Heart left ventricle (tissue), 16 donors: ENCODE measurements at places on chromosomes 6 and 20. TPM values are rescaled to one million over a fixed set of nuclear protein-coding genes. Genes with fewer than 3 reads are reported as not detected.

DNA sequence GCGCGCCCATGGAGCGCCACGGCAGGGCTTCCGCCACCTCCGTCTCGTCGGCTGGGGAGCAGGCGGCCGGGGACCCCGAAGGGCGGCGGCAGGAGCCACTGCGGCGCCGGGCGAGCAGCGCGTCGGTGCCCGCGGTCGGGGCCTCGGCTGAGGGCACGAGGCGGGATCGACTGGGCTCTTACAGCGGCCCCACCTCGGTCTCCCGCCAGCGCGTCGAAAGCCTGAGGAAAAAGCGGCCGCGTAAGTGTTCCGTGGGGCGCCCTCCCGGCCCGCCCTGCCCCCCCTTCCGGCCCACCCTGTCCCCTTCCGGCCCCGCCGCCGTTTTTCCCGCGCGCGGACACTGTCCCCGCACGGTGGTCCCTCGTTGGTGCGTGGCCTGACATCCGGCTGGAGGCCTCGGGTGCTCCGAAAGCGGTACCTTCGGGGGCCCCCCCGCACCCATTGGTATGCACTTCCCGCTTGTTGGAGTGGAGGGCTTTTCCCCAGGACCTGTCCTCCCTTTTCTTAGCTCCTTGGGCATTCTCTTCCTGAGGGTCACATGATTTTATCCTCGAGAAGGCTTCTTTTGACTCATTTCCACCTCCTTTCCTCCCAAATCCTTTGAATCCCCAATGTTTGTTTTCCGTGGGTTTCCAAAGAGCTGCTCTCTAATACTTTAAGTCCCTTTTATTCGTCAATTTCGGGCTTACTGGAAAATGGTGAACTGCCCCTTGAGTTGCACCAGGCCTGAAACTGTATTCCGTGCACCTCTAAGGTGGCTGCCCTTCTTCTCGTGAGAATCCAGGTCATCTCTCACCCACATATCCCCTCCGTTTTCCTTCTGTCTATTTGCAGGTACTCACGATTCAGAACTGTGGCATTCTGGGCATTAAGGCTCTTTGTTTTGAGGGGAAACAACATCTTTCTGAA, 556 bp downstream of the PANK2 start:
- DNase-seq: peak; percentile 46

Gene RALGAPA2
- polyA plus RNA-seq: 19.6 TPM

Gene ATP9A
- 4.4 TPM for polyA plus RNA-seq

Gene ZFP57
- polyA plus RNA-seq: 0.06 TPM

GRCh38 chr6:75171986-75172385, 33.9 kb downstream of the COL12A1 start:
- DNase-seq: no peak

Gene APCDD1L
- polyA plus RNA-seq: 0.37 TPM

- no peak for DNase-seq
These were observed 202.9 kb downstream of the GMPR start for GRCh38 chr6:16441262-16441661.

DNA sequence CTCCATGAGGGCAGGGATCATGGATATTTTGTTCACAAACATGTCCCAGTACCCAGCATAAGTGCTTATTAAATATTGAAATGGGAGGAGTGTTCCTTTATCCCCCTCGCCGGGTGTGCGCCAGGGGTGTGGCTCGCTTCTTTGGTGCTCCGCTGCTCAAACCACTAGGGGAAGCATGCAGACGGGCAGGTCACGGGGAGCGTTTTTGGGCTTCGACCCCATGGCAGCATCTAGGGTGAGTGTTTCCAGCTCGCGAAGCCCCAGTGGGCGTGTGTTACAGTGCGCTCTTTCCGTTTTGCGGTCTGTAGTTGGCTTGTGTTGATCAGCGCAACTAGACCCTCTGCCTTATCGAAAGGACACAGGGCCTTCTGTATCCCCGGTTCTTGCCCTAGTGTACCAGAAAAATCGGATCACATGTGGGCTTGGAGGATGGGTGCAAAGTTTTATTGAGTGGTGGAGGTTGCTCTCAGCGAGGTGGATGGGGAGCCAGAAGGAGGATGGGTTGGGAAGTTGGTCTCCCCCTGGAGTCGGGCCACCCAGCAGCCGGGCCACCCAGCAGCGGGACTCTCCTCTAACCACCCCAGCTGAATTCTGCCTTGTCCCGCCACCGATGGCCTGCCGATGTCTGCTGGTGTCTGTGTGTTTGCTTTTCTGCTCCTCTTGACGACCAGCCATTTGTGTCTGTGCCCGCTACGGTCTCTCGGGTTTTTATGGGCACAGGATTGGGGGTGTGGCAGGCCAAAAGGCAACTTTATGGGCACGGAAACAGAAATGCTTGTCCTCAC, 43.2 kb upstream of the OGFRL1 start:
- no peak for DNase-seq

DNA sequence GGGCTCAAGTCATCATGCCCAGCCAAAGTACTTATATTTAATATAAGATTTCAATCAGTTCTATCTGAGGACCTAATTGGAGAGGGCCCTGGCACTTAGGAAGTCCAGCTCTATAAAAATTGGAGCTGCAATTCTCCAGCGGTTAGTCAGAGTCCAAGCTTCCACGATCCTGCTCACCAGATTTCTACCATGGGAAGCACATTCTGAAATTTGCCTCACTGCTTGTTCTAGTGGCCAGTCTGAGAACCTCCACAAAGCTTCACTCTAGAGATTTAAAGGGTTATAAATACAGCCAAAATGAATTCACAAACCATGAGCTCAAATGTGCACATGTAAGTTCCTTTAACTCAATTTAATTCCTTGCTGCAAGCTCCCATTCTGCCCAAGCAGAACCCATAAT, 33.5 kb downstream of the PNLDC1 start:
- no peak for DNase-seq

GRCh38 chr20:63641146-63641791, 12.0 kb downstream of the STMN3 start:
- no peak for DNase-seq

DNA sequence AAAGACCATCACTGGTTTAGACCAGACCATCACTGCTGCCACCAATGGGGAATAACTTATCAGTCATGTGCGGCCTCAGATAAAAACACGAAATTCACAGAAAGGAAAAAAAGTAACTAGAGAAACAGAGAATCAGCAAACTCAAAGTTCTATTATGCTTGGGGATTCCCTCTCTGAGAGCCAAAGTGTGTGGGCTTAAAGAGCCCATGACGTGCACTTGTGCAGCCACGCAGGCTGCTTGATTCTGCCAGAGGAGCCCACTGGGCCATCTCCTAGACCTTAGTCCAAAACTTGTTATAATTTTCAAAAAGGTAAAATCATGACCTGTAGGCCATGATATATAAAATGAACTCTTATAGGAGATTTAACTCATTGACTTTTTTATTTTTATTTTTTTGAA, 15.2 kb downstream of the RAB44 start:
- DNase-seq: no peak

DNA sequence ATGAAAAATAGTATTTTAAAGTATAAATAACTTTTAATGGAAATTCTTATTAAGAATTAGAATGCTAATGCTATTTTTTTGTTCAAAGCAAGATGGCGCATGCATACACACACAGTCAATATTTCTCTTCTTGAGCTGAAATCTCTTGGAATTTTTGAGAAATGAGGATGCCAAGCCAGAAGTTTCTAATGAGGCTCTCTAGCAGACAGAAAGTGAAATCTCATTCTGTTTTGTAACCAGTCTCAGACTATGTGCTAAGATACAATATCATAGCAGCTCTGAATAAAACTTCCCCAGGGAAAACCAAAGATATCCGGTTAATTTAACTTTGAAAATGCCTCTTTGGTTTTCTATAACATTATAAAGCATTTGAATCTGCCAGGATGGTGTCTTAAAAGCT, 97.2 kb upstream of the HDAC2 start:
- no peak for DNase-seq

DNA sequence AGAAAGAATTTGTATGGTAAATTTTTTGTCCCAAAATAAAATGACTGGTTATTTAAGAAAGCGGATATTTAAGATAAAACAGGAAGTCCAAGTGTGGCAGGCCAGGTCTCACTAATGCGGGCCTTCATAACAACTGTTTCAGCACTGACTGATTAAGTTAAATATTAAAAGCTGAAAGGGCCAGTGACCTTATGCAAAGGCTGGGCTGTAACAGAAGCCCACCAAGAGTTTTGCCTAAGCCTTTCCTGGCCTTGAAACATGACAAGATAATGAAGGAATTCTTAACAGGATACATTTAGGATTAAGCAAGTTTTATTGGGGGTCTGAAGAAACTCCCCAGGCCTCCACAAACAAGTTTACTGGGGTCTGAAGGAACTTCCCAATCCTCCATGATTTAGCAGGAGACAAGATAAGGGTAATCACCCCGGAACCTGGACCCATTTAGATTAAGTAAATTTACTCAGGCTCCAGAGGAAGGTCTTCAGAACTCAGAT, 36.3 kb downstream of the ZNF133 start:
- no peak for DNase-seq

GRCh38 chr6:131660195-131660594, 23.1 kb downstream of the ENPP3 start:
- no peak for DNase-seq

Gene LY86
- 0.23 TPM for polyA plus RNA-seq

DNA sequence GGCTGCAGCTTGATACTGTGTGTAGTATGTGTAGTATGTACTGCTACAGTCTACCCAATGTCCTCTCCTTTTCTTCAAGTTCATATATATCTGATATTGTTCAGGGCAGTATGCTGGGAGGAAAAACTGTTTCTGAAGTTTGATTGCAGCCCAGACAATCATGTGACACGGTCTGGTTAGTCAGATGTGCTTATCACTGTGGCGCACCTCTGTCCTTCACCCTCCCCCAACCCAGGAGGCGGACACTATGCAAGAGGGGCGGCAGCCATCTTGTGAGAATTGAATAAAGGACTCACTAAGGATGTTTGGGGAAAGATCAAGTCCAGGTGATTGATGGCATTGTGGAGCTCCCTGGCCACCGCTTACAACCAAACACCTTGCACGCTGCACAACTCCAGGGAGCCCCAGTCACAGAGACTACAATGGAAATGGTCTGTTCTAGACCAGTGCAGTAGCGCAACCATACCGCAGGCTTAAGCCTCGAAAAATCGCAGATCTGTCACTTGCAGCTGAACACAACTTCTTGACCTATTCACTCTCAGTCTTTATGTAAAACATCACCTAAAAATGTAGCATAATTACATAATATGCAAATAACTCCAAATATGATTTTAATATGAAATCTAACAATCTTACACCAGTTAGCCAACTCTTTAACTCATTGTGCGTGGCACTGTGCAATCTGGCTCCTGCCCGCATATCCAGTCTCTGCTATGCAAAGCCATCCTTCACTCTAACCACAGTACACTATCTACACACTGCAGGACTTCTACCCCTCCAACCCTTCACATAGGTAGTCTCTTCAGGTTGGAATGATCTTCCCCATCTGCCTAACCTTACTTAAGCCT, 79.3 kb downstream of the VGLL2 start:
- DNase-seq: no peak

Gene GGTLC1
- polyA plus RNA-seq: not detected

Gene TSHZ2
- 1.8 TPM for polyA plus RNA-seq

DNA sequence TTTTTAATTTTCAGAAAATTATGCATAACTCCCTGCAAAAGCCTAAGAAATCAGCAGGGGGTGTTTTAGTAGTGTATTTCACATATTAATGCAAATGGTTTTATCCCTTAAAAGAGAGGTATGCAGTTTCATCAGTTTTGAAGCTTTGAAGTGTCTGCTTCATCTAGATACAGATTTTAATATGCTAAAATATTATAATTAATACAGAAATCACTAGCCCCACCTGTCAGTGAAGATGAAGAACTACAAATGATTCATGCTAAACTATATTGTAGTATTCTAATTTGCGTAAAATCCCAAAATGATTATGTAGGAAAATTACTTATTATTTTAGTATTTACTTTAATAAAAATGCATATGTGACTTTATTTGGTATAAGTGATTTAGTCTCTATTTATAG, 2.9 kb upstream of the TFB1M start:
- no peak for DNase-seq

- peak; percentile 93 for DNase-seq
These were observed 4.3 kb upstream of the CEBPB start for GRCh38 chr20:50186151-50186885.

Gene VNN1
- 0.38 TPM for polyA plus RNA-seq

Gene TMEM181
- 4.3 TPM for polyA plus RNA-seq

Gene RNF182
- polyA plus RNA-seq: 0.07 TPM
